Fibroblast of skin of left biceps (primary cell): ENCODE measurements at places on chromosomes 6 and 20.

- DNase-seq: no peak
Measured at GRCh38 chr6:52846002-52846401, 5.4 kb upstream of the GSTA5 start.

DNA sequence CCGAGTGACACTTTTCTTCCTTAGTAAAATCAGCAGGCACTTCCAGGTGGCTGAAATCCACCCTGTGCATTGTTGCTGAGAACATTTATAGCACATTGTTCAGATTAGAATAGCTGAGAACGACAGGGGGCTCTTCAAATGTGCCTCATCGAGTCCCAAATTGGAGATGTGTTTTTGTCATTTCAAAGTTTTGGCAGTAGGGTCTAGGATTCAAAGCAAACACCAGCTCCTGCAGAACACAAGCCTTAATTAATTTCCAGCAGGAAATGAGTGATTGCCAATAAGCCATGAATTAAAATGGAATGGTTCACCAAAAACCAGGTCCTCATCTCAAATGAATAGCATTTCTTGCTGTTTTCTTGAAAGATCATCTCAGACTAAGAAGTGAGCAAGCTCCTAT lies 171.6 kb downstream of the PLCB1 start:
- DNase-seq: no peak

GRCh38 chr6:43246301-43247113 lies 3.2 kb downstream of the TTBK1 start:
- DNase-seq: no peak

- DNase-seq: peak; percentile 78
Measured at GRCh38 chr6:37171970-37172812, 2.2 kb downstream of the PIM1 start.

DNA sequence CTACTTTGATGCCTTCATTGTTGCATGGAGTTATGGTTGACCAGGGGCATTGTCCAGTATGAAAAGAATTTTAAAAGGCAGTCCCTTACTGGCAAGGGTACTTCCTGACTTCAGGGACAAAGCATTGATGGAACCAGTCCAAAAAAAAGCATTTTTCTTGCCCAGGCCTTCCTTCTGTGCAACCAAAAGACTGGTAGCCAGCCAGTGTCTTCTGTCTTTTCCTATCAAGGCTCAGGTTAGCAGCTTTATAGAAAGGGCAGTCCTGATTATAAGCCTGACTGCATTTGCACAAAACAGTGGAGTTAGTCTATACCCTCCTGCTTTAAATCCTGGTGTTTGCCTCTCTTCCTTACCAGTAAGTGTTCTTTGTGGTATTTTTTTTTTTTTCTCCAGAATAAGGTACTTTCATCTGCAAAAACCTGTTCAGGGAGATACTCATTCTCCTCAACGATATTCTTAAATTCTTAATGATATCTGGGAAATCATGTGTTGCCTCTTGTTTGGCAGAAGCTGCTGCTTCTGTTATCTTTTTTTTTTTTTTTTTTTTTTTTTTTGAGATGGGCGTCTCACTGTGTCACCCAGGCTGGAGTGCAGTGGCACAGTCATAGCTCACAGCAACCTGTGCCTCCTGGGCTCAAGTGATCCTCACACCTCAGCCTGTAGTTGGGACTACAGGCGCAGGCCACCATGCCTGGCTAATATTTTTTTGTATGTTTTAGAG lies 33.9 kb downstream of the SCAF8 start:
- no peak for DNase-seq

- DNase-seq: no peak
Measured at GRCh38 chr6:115882174-115882573, 178.5 kb downstream of the FRK start.

DNA sequence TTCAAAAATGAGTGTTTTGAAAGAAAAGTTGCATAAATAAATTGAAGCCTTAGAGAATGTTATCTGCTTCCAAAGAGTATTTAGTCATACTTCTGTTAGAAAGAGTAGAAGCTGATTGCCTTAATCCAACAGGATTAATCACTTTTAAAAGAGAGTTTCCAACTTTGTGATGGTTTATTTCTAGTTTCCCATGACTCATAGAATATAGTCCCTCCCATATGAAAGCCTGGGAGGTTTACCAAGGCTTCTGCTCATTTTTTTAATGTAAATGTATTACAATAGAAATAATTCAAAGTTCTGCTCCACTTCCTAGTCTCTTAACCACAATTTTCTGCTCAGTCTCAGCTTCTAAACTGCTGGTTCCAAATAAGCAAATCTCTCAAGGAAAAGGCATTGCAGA lies 118.0 kb upstream of the IRAK1BP1 start:
- peak; percentile 50 for DNase-seq

GRCh38 chr20:22008456-22008855 lies 303.0 kb downstream of the PAX1 start:
- no peak for DNase-seq

DNA sequence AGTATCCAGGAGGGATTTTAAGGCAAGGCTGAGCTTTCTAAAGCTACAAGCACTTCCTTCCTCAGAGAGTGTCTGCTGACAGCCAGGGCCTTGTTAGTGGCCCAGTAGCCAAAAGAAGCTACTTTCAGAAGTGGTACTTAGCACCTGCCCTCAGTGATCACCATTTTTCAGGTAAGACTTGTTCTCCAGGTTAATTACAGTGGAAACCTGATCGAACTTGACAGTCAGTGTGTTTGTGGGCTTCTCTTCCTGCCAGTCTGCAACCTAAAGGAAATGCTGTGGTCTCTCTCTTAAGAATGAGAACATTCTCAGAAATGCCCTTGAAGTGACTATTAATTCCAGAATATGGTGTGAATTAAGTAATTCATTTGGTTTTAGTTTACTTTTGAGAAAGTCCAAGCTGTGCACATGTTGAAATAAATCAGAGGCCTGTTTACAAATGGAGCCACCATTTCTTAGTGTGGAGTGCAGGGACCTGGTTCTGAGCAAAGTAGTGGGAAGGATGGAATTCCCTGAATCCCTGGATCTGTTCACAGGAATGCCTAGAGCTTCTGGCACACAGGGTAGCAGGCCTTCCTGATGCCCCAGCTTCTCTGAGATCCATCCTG lies 185.3 kb upstream of the AGPAT4 start:
- peak; percentile 21 for DNase-seq

DNA sequence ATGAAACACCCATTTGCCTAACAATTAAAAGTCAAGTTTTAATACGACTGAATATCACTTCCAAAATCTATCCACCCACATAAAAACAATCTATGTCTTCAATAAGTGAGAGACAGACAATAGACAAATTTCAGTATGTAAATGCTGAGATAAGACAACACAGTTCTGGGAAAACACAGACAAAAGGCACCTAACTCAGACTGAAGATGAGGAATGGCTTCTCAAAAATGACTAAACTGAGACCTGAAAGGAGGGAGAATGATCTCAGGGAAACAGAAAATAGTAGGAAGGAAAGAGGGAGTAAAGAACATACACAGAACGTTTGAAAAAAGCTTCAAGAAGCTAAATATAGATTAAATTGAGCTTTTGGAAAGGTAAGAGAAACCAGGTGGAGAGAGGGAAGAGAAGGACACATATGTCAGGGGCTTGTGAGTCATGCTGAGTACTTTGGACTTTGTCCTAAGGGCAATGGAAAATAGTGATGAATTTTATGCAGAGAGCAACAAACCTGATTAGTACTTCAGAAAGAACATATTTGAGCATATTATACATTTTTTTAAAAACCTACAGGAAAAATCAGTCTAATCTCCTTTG lies 16.1 kb downstream of the LMBRD1 start:
- DNase-seq: no peak

DNA sequence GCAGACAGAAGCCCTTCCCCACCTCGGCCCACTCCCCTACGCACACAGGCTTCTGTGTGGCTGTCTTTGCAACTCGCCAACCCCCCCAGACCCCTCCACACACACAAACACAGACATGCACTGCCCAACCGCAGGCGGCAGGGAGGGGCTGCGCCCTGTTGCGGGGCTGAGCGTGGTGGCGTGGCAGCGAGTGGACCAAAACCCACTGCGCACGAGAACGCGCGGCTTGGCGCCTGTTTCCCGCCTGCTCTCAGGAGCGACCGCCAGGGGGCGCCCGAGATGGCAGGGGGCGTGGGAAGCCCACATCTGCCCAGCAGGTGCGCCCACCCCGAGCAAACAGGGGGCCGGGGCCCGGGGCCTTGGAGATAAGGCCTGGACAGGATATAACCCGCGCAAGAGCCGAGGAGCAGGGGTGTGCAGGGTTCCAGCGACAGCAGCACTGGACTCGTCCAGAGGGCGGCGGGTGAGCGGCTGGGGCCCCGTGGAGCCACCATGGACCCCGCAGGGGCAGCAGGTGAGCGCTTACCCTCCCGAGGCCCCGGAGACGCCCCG lies at the start of gene RBPJL:
Gene RBPJL (plus strand): TSS at position 410 of the 552 bp plus-strand sequence. CDS start 83 bp downstream, at position 493.
- no peak for DNase-seq

DNA sequence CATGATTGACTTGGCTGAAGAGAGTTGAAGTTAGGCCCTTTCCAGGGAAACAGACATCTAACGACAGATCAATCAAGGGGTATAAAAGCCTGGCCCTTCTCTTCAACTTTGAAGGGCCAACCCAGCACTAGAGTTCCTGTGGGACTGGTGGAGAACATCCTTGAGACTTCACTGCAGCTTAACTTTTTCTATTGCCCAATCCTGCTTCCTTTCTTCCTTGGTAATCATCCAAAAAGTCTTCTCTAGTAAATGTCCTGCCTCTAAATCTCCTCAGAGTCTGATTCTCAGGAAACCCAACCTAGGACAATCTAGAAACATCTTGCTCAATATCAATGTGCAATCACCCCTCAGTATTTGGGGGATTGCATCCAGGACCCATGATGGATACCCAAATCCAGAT lies 1.9 kb downstream of the MKKS start:
- no peak for DNase-seq

DNA sequence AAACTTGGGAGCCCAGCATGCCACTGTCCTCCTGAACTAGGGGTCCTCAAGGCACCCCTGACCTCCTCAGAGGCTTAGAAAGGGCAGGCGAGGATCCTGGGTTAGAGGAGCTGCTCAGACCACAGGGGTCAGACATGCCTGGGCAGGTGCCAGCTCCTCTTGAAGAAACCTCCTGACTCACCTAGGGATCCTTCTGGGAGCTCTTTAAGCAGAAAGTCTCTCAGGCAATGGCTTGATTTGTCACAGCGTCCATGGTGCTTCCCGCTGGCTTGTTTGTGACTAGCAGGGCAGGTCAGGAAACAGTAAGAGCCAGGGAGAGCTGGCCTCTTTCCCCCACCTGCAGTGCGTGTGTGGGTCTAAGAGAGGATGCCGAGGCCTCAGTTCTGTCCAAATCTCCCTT lies 174.5 kb upstream of the SNX9 start:
- no peak for DNase-seq

DNA sequence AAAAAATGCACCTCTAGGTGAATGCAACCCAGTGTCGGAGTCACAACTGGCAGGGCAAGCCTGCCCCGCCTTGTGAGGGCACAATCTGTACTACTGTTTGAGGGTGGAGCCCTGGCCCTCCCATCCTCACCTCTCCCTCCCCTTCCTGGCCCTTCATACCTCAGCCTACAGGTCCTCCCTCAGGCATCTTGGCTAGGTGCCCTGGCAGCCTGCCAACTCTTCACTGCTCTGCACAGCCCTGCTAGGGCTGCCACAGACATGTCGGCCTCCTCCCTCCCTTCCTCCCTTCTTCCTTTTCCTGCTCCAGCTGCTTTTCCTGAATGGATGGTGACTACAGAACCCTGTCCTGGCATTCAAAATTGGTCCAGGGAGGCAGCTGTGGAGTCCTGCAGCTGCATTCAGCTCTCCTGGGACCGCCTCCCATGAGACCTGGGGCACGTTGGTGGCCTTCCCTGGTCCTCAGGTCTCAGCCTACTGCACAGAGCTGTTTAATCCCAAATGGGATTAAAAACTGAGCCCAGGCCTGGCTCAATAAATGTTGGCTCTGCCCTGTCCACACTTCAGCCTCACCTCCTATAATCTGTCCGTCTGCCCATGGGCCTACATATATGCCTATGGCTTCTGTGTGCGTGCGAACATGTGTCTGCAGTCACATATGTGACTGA lies 52.7 kb downstream of the CDH22 start:
- no peak for DNase-seq

GRCh38 chr20:19453410-19453809 lies 241.0 kb downstream of the SLC24A3 start:
- DNase-seq: no peak

- no peak for DNase-seq
Measured at GRCh38 chr6:44781912-44782597, 394.5 kb downstream of the CDC5L start.

DNA sequence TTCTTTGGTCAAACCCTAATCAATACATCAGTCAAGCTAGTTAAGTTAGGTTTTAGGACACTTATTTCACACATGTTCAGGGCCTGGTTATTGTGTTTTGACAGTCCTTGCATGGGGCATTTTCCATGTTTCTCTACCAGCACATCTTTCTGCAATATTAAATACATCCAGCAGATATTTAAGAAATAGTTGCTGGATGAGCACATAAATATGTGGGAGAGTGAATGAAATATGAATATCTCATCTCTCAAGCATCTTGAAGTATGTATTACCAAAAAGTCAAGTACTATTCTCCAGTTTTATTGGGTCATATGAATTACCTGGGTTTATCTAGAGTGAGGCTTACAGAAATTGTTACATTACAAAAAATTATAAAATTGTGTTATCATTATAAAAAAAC lies 621.9 kb upstream of the GJE1 start:
- no peak for DNase-seq
